Stimulated activated CD8-positive, alpha-beta memory T cell treated with anti-CD3 and anti-CD28 coated beads, Interleukin-4, amount 100 ng/mL, for 48 hours (primary cell): ENCODE measurements at places on chromosomes 6 and 20.

DNA sequence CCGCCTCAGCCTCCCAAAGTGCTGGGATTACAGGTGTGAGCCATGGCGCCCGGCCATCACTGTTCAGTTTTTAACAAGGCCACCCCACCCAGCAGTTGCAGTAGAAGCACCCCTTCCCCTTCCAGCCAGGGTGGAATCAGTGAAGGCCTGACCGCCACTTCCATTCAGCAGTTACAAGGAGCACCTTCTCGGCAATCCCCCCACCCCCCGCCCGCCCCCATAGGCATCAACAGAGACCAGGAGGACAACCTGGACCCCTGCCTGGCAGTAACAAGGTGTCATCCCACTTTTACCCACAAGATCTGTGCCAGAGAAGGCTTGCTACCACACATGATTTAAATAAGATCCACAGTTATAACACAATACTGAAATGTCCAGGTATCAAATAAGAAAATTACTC is 23.1 kb downstream of the NCR2 start:
- DNase-seq = no peak

GRCh38 chr6:156846845-156847599 is 69.8 kb downstream of the ARID1B start:
- no peak for DNase-seq

DNA sequence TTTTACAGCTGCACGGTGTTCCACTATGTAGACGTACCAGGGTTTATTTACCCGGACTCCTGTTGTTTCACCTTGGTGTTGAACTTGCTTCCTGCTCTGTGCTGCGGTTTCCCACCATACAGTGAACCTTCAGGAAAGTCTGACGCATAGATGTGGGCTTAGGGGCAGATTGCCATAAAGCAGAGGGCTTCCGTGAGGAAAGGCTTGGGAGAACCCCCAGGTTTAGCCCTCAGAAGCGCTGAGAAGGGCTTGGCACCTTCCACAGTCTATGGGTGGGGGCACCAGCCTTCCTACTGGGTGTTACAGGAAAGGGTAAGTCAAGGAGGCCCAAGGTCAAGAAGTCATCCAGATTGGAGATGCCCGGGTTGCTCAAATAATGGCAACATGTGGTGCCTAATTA is 19.2 kb upstream of the MRPS18A start:
- DNase-seq = no peak

- DNase-seq = no peak
Measured at GRCh38 chr20:48945840-48946514, 24.5 kb downstream of the ARFGEF2 start.

GRCh38 chr6:102501615-102502014 is 1108.1 kb downstream of the GRIK2 start:
- DNase-seq = no peak

GRCh38 chr6:48817333-48818051 is 645.6 kb downstream of the MMUT start:
- DNase-seq = no peak

DNA sequence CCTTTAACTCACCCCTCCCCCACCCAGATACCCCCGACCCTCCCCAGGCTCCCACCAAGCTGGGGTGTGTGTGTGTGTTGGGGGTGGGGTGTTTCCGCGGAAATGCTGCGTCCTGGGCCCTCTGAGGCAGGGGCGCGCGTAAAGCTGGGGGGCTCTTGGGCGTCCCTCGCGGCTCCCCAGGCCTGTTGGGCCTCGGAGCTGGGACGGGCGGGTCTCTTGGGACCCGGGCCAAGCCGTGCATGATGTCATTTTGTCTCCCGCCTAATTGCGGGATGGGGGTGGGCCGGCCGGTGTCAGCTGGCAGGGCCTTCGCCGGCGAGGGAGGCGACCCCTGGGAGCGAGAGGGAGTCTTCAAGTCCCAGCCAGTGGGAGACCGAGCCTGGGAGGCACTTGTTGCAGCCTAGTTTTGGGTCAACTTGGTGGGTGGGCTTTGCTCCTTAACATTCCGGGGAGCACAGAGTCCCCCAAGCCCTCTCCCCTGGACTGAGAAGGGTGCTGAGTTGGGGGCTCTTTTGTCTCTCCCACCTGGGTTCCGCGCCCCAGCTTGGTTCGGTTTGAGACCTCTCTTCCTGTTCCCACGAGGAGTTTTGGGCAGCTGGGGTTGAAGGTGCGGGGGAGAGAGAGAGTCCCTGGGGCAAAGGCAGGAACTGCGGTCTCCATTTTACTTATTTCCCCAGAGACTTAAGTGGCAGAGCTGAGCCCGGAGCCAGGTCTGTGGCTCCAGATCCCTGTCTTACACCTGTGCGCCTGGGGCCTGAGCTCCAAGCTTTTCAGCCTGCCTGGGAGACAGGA is 623 bp downstream of the MYBL2 start:
- DNase-seq = peak; percentile 41

DNA sequence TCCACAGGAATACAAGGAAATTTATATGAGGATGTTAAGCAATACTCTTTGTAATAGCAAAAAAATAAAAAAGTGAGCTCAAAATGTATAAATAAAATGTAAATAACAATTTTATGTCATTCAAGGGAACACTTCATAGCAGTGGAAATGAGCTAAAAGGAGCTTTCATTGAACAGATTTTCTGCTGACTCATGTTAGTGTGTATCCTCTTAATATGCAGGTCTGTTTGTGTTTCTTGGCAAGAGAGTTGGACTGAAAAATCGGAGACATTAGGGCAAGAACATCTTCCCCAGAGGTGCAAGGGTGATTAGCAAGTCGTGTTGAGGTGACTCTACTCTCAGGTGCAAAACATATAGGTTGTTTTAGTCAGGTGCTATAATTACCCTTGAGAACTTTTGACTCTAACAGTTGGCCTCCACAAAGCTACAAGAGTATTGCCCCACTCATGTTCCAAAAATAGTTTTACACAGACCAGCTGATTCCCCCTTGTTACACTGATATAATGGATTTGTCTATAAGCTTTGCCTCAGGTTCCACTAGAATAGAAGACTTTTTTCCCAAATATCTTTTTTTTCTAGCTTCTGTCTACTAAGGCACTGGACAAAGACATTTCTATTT is 702.9 kb downstream of the TENT5A start:
- no peak for DNase-seq

DNA sequence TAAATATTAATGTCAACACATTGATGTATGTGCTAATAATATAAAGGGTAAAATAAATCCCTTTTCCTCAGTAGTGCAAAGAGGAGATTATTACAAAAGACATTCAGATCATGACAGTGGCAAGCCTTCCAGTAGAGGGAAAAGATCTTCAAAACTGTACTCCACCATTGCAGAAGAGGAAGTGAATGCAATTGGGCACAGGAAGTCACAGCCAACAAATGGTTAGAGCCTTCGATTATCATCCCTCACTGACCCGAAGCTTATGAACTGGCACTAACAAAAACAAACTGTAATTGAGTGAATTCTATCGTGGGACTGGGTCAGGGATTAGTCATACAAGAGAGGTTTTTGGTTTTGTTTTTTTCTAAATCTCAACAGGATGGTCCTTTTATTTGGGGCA is 39.3 kb upstream of the SCGN start:
- no peak for DNase-seq

DNA sequence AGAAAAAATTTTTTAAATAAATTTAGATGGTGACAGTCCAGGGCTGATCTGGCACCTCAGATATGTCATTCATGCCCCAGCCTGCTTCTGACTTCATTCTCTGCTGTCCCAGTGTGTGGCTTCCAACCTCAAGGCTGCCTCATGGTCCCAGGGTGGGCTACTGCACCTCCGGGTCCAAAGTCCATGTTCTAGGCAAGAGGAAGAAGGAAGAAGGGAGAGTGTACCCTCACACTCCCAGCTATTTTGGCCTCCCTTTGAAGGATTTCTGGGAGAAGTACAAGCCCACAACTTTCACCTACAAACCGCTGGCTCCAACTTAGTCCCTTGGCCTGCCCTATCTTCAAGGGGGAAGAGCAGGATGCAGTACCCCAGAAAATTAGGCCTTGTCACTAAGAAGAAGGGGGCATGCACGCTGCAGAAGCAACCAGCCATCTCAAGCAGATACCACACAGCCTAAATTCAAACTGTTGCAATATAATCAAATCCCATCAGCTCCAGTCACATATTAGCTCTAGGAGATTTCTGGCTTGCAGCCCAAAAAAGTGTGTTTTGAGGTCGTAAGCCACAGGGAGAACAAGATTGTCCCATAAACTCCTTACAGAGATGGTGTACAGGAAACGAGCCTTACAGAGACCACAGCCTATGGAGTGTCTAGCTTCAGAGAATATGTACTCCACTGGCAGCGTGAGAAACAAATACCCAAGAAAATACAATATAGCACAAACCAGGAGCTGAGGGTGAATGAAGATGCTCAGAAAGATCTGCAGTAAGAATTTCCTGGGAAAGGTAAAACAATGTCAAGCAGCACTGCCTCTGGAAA is 906 bp upstream of the BTN3A2 start:
- no peak for DNase-seq

GRCh38 chr20:37968841-37969401 is 64.3 kb downstream of the TTI1 start:
- no peak for DNase-seq

- no peak for DNase-seq
Measured at GRCh38 chr6:107801173-107801886, 22.8 kb downstream of the SCML4 start.

GRCh38 chr6:55003719-55004430 is 157.3 kb downstream of the FAM83B start:
- DNase-seq = no peak

- no peak for DNase-seq
Measured at GRCh38 chr6:83125425-83125824, 58.0 kb downstream of the DOP1A start.

- no peak for DNase-seq
Measured at GRCh38 chr6:137200288-137200687, 18.9 kb downstream of the IFNGR1 start.

- no peak for DNase-seq
Measured at GRCh38 chr6:167272696-167273379, 18.3 kb upstream of the UNC93A start.

GRCh38 chr20:44081888-44082287 is 105.1 kb downstream of the JPH2 start:
- no peak for DNase-seq

DNA sequence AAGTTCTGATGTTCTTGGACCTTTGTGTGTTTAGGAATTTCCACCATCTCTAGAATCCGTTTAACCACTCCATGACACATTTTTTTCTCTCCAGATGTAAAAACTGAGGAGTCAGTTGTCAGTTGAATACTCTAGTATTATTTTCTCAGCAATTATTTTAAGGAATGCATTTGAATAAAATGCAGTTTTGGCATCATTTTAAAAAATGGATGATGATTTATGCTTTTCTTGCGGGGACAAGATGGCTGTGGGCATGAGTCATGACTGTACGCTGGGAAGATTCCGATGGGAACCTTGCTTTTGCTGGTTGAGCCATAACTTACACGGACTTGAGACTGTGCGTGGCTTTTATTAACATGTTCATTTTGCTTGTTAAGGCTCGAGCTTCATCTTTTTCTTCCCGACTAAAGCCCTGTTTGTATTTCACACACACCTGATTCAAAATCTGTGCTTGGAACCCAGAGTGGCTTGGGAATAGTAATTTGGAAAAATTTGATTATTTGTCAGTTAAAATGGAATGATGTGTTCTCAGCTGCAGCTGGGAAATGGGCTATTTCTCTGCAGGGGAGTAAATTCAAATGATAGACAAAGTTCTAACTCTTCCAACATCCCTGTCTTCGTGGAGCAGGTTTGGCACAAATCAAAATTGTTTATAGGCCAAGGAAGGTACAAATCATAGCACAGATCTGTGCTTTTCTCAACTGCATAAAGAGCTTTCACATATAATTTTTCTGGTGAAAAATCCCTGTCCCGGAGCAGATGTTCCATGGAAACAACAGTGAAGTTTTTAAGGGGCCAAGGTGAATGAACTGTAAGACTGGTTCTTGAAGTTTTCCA is 470.5 kb upstream of the JAG1 start:
- DNase-seq = no peak

DNA sequence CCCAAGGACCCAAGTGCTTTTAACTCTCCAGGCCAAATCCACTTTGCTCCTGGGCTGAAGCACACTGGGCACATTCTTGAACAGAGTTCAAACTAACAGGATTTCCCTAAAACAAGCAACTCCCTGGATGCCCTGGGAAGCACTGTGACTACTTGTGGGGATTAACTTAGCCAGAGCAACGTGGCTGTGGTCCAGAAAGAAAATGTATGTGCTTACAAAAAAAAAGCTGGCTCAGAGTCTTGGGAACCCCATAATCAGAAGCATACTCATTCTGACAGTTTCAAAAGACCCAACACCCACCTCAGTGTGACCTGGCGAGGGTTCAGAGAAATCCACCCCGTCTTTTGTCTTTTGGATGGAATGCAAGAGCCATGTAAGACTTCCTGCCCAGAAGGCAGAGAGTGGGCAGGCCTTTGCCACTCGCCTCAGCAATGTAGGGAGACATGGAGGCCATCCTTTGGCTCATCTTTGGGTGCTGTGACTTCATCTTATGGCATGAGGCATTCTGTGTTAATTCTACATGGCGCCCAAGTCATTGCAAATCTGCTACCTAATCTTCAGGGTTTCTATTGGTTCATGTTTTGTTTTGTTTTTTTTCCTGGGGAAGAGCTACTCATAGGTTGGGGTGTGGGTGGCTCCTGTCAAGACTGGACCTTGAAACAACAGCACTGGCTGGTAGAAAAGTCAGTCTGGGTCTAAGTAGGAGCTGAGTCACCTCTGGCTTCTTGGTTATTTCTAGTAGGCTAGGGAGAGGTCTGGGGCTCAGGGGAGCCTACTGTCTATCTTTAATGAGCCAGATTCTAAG is 248.6 kb upstream of the SUPT3H start:
- peak; percentile 65 for DNase-seq

GRCh38 chr20:24672181-24672880 is 202.9 kb downstream of the SYNDIG1 start:
- DNase-seq = no peak

DNA sequence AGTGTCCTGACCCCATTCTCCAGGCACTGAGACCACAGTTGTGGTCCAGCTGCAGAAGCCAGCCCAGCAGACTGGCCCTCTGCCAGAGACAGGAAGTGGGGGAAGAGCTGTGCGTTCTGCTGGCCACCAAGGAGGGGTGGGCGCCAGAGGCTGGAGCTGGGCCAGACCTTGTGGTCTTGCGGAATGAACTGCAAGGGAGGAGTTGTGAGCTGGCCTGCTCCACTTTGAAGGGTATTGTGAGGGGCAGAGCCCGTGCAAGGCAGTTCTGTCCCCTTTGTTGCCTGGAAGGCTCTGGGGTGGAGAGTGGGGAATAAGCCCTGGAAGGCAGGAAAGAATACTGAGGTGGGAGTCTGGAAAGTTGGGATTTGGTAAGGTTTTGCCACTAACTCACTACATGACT is 3.6 kb upstream of the MDFI start:
- DNase-seq = no peak

- no peak for DNase-seq
Measured at GRCh38 chr6:157718503-157719187, 104.4 kb upstream of the SNX9 start.

GRCh38 chr20:55273149-55273548 is 732.2 kb downstream of the CBLN4 start:
- no peak for DNase-seq

- peak; percentile 71 for DNase-seq
Measured at GRCh38 chr6:4941782-4942672, 61.8 kb downstream of the RPP40 start.

- no peak for DNase-seq
Measured at GRCh38 chr6:125546841-125547251, 202.6 kb upstream of the HEY2 start.

GRCh38 chr6:45416700-45417099 is 39.0 kb upstream of the SUPT3H start:
- no peak for DNase-seq

GRCh38 chr20:53922901-53923314 is 147.5 kb downstream of the BCAS1 start:
- DNase-seq = no peak
